ENCODE measurements at places on chromosomes 1 and 21. TPM values are rescaled to one million over a fixed set of nuclear protein-coding genes. Genes with fewer than 3 reads are reported as not detected.

DNA sequence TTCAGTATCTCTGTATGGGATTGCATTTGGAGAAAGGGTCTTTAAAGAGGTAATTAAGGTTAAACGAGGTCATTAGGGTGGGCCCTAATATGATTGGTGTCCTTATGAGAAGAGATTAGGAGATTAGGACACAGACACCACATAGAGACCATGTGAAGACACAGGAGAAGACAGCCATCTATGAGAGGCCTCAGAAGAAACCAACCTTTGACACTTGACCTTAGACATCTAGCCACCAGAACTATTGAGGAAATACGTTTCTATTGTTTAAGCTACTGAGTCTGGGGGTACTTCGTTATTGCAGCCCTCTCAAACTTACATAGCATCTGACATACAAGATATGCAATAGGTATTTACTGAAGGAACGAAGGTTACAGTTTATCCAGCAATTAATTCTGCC, 7.3 kb upstream of the VPS45 start:
- H3K36me3 ChIP-seq: no peaks in the 10 kb centered on the region
- no peaks in the 10 kb centered on the region for H3K4me1 ChIP-seq
- DNase-seq: no peak
- H3K27ac ChIP-seq: no peak overlapping the region

DNA sequence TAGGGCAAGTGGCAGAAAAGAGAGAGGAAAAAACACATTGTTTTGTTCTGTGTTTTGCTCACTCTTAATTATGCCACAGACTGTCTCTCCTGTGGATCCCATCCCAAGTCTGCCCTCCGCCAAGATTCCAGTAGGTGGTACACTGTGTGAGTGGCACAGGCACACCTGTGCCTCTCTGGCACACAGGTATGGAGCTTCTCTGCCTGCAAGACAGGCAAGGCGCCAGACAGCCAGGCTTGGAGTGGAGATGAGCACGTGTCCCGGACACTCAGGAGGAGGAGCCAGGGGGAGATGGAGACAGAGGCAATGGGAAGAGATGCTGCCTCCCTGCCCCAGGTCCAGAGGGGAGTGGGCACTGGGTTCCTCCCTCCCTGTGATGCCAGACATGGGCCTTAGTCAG, 6.5 kb upstream of the GRIK3 start:
- peaks cover 19% of the 10 kb centered on the region for H3K27me3 ChIP-seq
- H3K4me3 ChIP-seq: no peak overlapping the region
- H3K36me3 ChIP-seq: no peaks in the 10 kb centered on the region
- no peak overlapping the region for H3K27ac ChIP-seq
- peaks cover 77% of the 10 kb centered on the region for H3K4me1 ChIP-seq
- DNase-seq: no peak

GRCh38 chr1:119542492-119542946, 35.5 kb downstream of the HSD3B1 start:
- H3K27me3 ChIP-seq: no peaks in the 10 kb centered on the region
- H3K4me1 ChIP-seq: no peaks in the 10 kb centered on the region
- no peaks in the 10 kb centered on the region for H3K36me3 ChIP-seq
- DNase-seq: no peak
- no peak overlapping the region for H3K4me3 ChIP-seq

GRCh38 chr1:94248956-94249688, 11.7 kb upstream of the ARHGAP29 start:
- peaks cover 15% of the 10 kb centered on the region for H3K4me1 ChIP-seq
- H3K36me3 ChIP-seq: no peaks in the 10 kb centered on the region
- H3K27ac ChIP-seq: no peak overlapping the region
- DNase-seq: no peak
- H3K4me3 ChIP-seq: no peak overlapping the region
- H3K27me3 ChIP-seq: peaks cover 94% of the 10 kb centered on the region

GRCh38 chr1:53314096-53314495, 13.8 kb downstream of the LRP8 start:
- H3K27me3 ChIP-seq: no peaks in the 10 kb centered on the region
- H3K4me3 ChIP-seq: no peak overlapping the region
- no peak overlapping the region for H3K27ac ChIP-seq
- peaks cover 2% of the 10 kb centered on the region for H3K36me3 ChIP-seq
- H3K4me1 ChIP-seq: no peaks in the 10 kb centered on the region

GRCh38 chr1:63821091-63822005, 47.5 kb downstream of the ROR1 start:
- no peak overlapping the region for H3K4me3 ChIP-seq
- H3K27me3 ChIP-seq: no peaks in the 10 kb centered on the region
- H3K4me1 ChIP-seq: peaks cover 73% of the 10 kb centered on the region
- H3K36me3 ChIP-seq: no peaks in the 10 kb centered on the region
- H3K27ac ChIP-seq: peak overlapping the region; percentile 18
- DNase-seq: no peak

DNA sequence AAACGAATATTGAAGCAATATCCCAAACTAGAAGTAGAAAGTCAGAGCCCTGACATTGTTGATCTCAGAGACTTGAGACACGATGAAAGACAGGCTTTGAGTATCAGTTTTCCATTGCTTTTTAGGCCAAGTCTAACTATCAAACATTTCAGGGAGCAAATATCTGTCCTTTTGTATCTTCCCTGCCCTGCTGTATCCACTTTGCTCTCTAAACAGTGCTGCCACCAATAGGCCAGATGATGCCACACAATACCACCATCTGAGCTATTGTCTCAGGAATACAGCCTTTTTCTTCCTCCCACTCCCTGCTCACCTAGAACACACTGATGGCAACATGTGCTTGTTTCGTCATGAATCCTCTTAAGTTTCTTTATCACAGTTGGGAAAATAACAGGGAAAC, 62.6 kb upstream of the SPAG17 start:
- no peak overlapping the region for H3K27ac ChIP-seq
- DNase-seq: peak; percentile 55
- peaks cover 27% of the 10 kb centered on the region for H3K4me1 ChIP-seq
- H3K4me3 ChIP-seq: no peak overlapping the region
- H3K36me3 ChIP-seq: no peaks in the 10 kb centered on the region

GRCh38 chr1:25090707-25091422, 141.4 kb downstream of the SYF2 start:
- H3K36me3 ChIP-seq: no peaks in the 10 kb centered on the region
- no peak overlapping the region for H3K4me3 ChIP-seq
- no peaks in the 10 kb centered on the region for H3K27me3 ChIP-seq
- H3K4me1 ChIP-seq: no peaks in the 10 kb centered on the region
- no peak for DNase-seq

- H3K4me3 ChIP-seq: no peak overlapping the region
- no peaks in the 10 kb centered on the region for H3K4me1 ChIP-seq
- H3K36me3 ChIP-seq: no peaks in the 10 kb centered on the region
- H3K27me3 ChIP-seq: no peaks in the 10 kb centered on the region
Observed at GRCh38 chr1:158248118-158248517, 6.1 kb upstream of the CD1A start.

DNA sequence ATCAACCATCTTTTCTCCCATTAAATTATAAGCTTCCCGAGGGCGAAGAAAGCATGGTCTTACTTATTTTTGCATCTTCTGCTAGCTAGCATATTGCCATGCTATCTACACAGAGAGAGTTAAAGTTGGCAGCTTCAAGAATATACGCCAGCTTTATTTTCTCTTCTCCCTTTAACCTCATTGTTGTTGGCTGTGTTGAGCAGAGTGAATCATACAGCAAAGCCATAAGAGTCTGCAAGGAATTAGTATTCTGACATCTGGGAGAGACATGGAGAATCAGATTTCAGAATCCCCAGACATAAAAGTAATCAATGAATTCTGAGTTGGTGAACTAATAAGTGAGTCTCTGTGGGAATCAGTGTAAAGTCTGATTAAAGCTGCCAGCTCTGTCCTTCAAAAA, 649.6 kb upstream of the PTBP2 start:
- no peak overlapping the region for H3K27ac ChIP-seq
- no peaks in the 10 kb centered on the region for H3K27me3 ChIP-seq
- no peaks in the 10 kb centered on the region for H3K4me1 ChIP-seq
- no peak for DNase-seq

DNA sequence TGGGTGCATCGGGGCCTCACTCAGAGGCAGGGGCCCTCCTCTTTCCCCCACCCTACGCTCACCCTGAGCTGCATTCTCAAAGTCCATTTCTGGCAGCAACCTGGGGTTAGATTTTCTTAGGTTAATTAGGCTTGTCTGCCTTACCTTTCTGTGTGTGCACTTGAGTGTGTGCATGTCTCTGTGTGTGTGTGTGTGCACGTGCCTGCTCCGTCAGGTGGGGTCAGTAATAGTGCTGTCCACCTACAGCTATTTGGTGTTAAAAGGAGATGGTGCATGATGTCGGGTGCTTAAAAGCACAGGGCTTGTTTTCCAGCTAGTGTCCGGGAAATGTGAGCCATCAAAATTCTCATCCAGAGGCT, 257.9 kb downstream of the CAMTA1 start:
- no peak for DNase-seq
- H3K4me1 ChIP-seq: peaks cover 17% of the 10 kb centered on the region
- no peak overlapping the region for H3K4me3 ChIP-seq
- H3K36me3 ChIP-seq: no peaks in the 10 kb centered on the region
- H3K27me3 ChIP-seq: no peaks in the 10 kb centered on the region

The ANP32E gene
- 244 TPM for polyA plus RNA-seq

DNA sequence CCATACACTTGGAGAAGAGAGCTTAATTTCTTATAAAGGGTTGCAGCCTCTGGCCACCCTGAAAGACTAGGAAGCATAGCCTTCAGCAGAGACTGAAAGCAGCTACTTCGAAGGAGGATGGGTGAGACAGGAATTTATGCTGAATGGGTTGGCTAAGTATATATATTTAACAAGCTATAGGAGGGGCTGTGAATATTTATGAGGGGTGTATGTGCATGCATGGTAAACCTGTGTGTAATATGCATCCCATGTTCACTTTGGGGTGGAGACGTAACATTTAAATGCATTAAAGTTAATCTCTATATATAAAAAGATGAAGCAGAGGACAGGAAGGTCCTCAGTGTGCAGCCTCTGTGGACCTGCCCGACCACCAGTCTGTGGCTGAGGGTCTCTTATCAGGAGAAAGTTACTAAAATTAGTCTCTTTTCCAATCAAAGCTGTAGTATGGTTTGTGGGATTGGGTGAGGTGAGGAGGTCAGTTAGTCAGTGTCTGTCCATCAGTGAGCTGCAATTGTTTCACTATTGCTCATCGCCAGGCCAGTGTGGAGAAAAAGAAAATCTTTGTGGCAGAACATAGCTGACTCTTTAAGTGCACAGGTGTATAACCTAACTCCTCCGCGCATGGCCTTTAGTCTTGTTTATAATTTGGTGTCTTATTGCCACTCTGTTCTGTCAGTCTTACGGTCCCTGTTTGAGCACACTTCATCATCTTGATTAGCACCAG, 35.4 kb upstream of the DSCAM start:
- no peak overlapping the region for H3K4me3 ChIP-seq
- H3K27ac ChIP-seq: no peak overlapping the region
- no peaks in the 10 kb centered on the region for H3K4me1 ChIP-seq
- H3K27me3 ChIP-seq: no peaks in the 10 kb centered on the region
- no peak for DNase-seq

GRCh38 chr1:25031966-25032667, 102.0 kb upstream of the RUNX3 start:
- no peaks in the 10 kb centered on the region for H3K27me3 ChIP-seq
- no peak overlapping the region for H3K27ac ChIP-seq
- no peaks in the 10 kb centered on the region for H3K36me3 ChIP-seq
- H3K4me1 ChIP-seq: peaks cover 2% of the 10 kb centered on the region
- DNase-seq: no peak

DNA sequence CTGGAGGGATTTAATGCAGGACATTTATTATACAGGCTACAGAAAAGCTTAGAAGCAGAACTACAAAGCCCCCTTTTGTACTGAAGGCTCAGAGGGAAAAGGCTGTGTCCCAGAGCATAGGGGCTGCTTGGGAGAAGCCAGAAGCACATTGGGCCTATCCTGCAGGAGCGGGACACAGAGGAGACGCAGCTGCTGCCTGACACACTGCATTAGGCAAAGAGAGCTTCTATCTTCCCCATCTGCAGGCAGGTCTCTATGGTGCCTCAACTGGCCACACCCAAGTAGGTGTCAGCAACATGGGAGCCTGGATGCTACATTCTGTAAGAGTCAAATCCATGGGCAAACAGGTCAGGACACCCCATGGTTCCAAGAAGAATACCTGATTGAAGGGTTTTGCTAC, 595.9 kb downstream of the AJAP1 start:
- no peak overlapping the region for H3K4me3 ChIP-seq
- peaks cover 6% of the 10 kb centered on the region for H3K36me3 ChIP-seq
- H3K27me3 ChIP-seq: no peaks in the 10 kb centered on the region
- no peaks in the 10 kb centered on the region for H3K4me1 ChIP-seq

GRCh38 chr1:88744142-88744541, 60.1 kb downstream of the PKN2 start:
- H3K4me3 ChIP-seq: no peak overlapping the region
- no peak overlapping the region for H3K27ac ChIP-seq
- no peak for DNase-seq
- H3K27me3 ChIP-seq: no peaks in the 10 kb centered on the region

The LORICRIN gene
- 0.24 TPM for polyA plus RNA-seq

The OR2T2 gene
- not detected for polyA plus RNA-seq

- H3K27me3 ChIP-seq: no peaks in the 10 kb centered on the region
- no peak overlapping the region for H3K4me3 ChIP-seq
- DNase-seq: no peak
- no peak overlapping the region for H3K27ac ChIP-seq
- no peaks in the 10 kb centered on the region for H3K4me1 ChIP-seq
- H3K36me3 ChIP-seq: no peaks in the 10 kb centered on the region
Observed at GRCh38 chr1:60697204-60697994, 385.0 kb upstream of the NFIA start.

Measured in GM23338 (cell line).